ENCODE measurements at places on chromosomes 5 and 9. TPM values are rescaled to one million over a fixed set of nuclear protein-coding genes. Genes with fewer than 3 reads are reported as not detected.

DNA sequence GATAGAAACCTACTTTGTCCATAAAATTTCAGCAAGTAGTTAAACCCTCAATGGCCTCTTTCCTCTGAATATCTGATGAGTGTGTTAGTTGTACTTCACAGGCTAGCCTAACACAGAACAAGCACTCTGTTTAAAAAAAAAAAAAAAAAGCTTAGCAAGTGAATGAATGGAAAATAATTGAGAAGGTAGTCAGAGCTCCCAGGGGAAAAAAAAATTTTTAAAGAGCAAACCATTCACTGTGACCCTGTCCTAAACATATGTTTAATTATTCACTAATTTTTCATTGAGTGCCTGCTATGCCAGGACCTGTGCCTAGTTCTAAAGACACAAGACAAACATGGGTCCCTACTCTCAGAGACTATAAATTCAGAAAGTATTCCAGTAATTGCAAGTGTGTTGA lies 69.3 kb downstream of the SH3RF2 start:
- H3K36me3 ChIP-seq = no peaks in the 10 kb centered on the region
- H3K27me3 ChIP-seq = no peaks in the 10 kb centered on the region
- no peak overlapping the region for H3K4me3 ChIP-seq
- H3K4me1 ChIP-seq = peaks cover 21% of the 10 kb centered on the region
- H3K27ac ChIP-seq = no peak overlapping the region

DNA sequence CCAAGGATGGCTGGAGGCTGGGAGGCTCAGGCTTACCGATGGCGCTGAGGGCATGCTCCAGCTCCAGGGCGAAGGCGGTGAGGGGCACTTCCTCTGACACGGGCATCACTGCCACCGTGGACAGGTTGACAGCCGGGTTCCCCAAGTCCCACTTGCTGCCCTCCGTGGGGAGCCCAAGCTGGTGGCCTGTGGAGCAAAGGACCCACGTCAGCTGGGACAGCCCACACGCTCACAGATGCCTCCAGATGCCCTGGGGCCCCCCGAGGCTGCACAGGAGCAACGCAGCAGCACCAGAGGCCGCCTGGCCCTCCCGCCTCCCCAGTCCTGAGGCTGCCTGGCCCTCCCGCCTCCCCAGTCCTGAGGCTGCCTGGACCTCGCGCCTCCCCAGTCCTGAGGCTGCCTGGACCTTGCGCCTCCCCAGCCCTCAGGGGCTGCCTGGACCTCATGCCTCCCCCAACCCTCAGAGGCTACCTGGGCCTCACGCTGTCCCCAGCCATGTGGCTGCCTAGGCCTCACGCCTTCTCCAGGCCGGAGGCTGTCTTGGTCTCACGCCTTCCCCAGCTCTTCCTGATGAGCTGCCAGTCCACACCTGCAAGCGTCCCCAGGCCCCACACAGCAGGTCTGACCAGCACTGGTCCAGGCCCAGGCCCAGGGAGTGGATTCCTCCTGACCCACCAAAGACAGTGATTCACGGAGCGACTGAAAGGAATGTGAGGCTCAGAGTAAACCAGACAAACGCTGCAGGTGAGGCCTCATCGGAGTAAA lies 25.6 kb upstream of the NSMF start:
- H3K27me3 ChIP-seq = no peaks in the 10 kb centered on the region
- no peaks in the 10 kb centered on the region for H3K4me1 ChIP-seq
- H3K4me3 ChIP-seq = no peak overlapping the region
- no peak overlapping the region for H3K27ac ChIP-seq

Gene PTPRD
- total RNA-seq = 19.6 TPM

DNA sequence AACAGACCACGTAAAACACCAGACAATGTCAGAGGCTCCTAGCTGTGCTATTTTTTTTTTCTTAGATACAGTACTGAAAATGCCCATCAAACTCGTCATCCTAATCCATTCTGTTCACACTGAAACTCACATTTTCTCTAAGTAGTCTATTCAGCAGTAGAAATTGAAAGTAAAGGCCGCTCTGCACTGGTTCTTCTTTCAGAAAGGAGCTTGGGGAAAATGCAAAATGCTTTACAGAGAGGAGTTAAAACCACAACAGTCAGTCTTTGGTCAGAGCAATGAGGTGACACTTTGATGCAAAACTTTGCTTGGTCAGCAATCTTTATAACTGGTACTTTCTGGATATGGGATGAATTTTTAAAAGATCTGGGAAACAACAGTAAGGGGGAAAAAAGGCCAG lies 43.8 kb upstream of the SUSD1 start:
- H3K36me3 ChIP-seq = no peaks in the 10 kb centered on the region
- no peaks in the 10 kb centered on the region for H3K27me3 ChIP-seq
- no peak overlapping the region for H3K4me3 ChIP-seq
- no peaks in the 10 kb centered on the region for H3K4me1 ChIP-seq
- DNase-seq = no peak
- no peak overlapping the region for H3K27ac ChIP-seq

DNA sequence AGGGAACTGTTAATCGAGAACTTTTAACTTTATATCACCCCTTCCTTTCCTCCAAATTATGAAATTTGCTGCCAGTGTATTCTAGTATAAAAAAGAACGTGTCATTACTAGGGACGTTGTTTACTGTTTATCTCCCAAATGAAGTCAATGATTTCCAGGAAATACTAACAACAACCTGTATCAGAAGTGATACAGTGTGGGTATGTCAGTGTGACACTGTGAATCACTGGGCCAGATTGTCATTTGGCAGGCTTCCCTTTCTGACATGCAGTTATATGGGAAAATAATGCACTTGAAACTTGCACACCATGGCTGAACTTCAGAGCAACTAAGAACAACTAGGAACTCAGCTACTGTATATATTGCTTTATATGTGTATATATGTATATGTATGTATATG lies 12.6 kb downstream of the ZNF462 start:
- no peak for DNase-seq
- H3K4me1 ChIP-seq = peaks cover 69% of the 10 kb centered on the region
- H3K27ac ChIP-seq = no peak overlapping the region

DNA sequence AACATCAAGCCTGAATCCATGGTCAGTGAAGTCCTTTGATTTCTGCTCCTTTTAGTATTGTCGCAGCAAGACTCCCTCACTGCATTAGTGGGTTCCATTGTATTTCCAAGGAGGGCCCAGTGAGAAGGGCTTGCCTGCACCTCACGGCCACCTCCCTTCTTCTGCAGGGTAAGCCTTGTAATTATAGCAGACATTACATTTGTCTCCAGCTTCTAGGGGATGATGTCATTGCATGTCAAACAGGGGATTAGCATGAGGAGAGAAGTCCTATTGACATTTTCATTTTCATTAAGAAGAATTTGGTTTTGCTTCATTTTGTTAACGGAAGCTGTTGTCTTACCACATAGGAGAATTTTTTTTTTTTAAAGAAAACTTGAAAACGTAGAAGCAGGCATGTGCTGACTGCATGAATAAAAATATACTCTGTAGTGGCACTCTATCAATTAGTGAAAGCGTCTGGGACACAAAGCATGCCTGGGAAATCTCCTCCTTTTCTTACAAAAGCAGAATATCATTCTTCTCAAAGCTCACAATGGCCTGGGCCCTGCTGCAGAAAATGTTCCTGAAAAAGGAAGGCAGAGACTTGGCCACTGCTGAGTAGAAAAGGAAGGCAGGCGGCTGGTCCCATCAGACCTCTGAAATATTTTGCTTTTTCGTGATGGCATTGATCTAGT lies 27.1 kb downstream of the MAP1B start:
- H3K27ac ChIP-seq = no peak overlapping the region

- H3K4me3 ChIP-seq = no peak overlapping the region
- H3K36me3 ChIP-seq = peaks cover 41% of the 10 kb centered on the region
- no peak for DNase-seq
- H3K27me3 ChIP-seq = no peaks in the 10 kb centered on the region
Observed at GRCh38 chr5:14362491-14362890, 219.1 kb upstream of the OTULINL start.

DNA sequence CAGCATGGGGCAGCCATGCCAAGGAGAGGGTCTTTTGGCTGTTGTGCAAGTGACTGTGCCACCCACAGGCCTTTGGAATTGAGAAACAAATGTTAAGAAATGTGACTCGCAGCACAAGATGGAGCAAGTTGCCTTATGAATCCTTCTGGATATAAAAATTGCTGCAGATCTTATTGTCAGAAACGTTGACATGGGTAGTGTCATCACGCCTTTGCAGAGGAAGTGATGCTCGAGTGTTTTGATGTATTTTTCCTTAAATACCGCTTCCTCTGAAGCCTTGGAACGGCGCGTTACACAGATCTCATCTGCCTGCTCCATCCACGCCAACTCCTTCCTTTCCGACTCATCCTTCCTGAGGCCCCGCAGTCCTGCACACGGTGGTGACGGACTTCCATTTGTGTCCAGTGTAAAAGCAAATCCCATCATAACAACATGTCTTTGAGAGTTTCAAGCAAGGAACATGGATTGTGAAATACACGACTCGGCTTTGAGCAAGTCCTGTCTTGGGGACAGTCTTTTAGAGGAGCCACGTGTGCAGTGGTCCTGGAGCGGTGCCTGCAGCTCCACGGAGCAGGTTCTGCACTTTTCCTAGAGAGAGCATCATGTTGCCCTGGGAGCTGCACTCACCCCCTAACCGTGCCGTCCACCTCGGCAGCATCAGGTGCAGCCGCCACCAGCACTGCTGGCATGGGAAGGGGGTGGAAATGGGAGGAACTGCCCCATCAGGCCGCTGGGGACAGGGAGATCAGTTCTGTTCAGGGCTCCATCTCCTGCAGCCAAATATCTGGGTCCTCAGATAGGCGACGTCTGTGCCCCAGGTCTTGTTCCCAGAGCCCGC lies 15.1 kb downstream of the ROPN1L start:
- no peak overlapping the region for H3K27ac ChIP-seq
- no peaks in the 10 kb centered on the region for H3K27me3 ChIP-seq

- H3K4me3 ChIP-seq = no peak overlapping the region
- H3K27ac ChIP-seq = no peak overlapping the region
- peaks cover 13% of the 10 kb centered on the region for H3K4me1 ChIP-seq
- H3K36me3 ChIP-seq = no peaks in the 10 kb centered on the region
- DNase-seq = no peak
- H3K27me3 ChIP-seq = no peaks in the 10 kb centered on the region
Observed at GRCh38 chr5:122842016-122842580, 3.3 kb upstream of the SNX24 start.

DNA sequence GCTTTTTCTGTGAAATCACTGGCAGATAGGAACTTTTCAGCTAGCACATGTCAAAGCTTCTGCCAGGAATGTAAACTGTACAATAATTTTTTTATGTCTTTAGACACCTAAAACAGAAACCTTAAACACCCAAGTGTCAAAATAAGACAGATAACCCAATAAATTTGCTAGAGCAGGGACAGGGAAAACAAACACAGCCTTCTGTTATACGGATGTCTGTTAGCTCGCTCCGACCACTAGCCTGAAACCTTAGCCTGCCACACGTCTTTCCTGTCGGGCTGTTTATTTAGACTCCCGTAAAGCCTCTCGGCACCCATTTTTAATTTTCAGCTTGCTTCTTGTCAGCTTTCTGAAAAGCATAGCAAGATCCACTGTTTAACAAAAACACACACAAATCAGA lies 355.4 kb upstream of the SLC24A2 start:
- no peaks in the 10 kb centered on the region for H3K36me3 ChIP-seq
- H3K27me3 ChIP-seq = no peaks in the 10 kb centered on the region

DNA sequence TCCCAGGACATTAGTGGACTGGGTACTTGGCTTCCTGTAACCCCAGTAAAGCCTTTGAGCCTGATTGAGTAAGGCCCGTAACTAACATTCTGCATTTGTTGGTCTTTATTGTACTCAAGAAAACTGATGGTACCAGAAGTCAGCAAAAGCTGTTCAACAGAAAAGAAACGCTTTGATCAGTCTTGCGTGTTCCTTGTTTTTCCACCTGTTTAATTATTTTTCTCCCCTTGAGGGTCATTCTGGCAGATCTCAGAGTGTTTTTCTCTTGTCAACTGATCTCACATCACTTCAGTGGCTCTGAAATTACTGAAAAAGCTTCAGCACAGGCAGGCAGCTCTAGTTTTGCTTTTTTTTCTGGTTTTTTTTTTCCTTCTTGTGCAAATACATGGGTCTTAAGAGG lies 6.1 kb upstream of the TMEM268 start:
- peaks cover 3% of the 10 kb centered on the region for H3K36me3 ChIP-seq
- no peak overlapping the region for H3K4me3 ChIP-seq
- no peaks in the 10 kb centered on the region for H3K27me3 ChIP-seq
- no peak for DNase-seq

DNA sequence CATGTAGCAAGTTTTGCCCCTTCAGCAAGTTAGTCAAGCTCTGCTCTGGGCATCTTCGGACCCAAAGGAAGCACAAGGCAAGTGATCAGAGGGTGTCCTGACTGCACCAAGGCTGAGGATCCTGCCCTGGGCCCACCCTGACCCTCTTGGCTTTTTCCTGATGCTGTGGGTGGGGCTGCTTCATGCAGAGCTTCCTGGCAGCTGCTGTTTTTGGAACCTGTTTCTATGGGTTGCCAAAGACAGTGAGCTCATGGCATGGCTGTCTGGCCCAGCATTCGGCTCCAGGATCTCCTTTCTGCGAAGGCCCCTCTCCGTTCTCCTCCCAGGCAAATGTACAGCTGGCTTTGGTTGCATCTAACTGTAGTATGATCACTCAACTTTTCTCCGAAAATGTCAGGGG lies 497.9 kb downstream of the ARHGEF28 start:
- H3K36me3 ChIP-seq = no peaks in the 10 kb centered on the region
- H3K27me3 ChIP-seq = no peaks in the 10 kb centered on the region
- H3K4me3 ChIP-seq = no peak overlapping the region
- H3K4me1 ChIP-seq = peaks cover 25% of the 10 kb centered on the region
- H3K27ac ChIP-seq = no peak overlapping the region
- DNase-seq = no peak

DNA sequence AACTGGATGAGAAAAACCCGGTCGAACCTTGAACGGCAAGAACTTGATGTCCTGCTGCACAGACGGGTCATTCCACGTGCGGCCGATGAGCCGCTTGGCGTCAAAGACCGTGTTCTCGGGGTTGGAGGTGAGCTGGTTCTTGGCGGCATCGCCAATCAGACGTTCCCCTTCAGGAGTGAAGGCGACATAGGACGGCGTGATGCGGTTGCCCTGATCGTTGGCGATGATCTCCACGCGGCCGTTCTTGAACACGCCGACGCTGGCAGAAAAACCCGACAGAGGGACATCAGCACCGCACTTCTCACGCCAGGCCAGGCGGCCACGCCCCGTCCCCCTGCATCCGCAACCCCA lies 519 bp downstream of the HSPA5 start:
- peaks cover 43% of the 10 kb centered on the region for H3K36me3 ChIP-seq
- H3K4me3 ChIP-seq = peak overlapping the region; percentile 100
- peak; percentile 47 for DNase-seq
- no peaks in the 10 kb centered on the region for H3K27me3 ChIP-seq
- peak overlapping the region; percentile 83 for H3K27ac ChIP-seq
- peaks cover 37% of the 10 kb centered on the region for H3K4me1 ChIP-seq

Gene PLEKHG4B
- 10.9 TPM for total RNA-seq

Data from thyroid gland (tissue), 4 donors.